ENCODE measurements at places on chromosomes 1 and 21.

DNA sequence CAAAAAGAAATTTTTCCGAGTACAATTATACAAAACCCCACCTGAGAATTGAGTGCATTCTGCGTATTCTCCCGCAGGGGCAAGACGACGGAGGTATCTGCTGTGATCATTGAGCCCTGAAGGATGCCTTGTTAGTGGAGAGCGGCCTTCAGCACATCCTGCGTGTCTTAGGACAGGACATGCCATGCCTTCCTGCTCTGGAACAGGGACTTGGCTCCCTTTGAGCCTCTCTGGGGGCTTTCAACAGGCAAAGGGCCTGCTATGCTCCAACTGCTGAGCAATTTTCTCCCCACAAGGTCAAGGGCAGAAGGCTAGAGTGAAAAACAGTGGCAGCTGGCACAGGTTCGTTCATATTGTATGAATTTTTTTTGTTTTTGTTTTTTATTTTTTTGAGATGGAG lies 52.4 kb downstream of the TOR1AIP2 start:
- DNase-seq = no peak

DNA sequence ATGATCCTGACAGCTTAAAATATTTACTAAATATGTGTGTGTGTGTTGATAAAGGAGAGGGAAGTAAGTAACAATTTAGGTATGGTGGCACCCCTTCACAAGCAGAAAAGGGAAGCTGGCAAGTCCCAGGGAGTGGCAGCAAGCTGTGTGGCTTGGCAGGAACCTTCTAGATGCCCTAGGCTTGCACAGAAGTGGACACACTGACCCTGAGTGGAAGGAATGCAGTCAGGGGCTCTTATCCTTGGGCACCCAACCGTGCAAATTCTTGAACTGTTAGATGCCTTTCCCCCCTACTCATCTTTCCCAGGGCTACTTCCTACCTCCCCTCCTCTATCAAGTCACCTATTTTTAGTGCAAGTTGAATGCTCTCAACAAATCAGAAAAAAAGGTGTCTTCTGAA lies 18.9 kb downstream of the ACP6 start:
- DNase-seq = no peak

- no peak for DNase-seq
Measured at GRCh38 chr1:209277662-209278061, 305.9 kb upstream of the CAMK1G start.

DNA sequence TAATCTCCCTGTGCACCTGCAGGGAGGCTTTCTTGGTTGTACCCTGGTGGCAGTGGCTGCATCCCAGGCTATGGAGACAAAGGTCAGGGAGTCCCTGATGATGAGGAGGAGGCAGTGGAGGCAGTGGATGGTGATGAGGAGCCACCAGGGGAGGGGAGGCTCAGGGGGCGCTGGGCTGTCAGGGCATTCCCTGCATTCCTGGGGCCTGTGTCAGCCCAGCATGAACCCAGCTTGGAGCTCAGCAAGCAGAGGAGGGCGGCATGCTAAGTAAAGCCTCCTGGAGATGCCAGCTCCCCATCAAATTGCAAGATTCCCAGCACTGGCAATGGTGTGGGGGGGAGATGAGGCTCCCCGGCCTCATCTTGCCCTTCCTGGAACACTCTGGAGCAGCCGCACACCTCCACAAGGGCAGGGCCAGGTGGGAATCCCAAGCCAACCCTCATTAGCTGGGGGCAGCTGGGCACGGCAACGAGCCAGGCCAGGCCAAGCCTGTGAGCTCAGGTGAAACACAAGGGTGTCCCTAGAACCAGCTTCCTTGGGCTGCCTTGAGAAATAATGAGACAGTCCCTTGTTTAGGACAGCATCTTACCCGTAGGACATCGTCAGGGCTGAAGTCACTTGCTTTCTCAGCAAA lies 469.5 kb downstream of the MATN1 start:
- DNase-seq = no peak

GRCh38 chr1:94416901-94417727 lies 1.1 kb upstream of the ABCD3 start:
- no peak for DNase-seq

DNA sequence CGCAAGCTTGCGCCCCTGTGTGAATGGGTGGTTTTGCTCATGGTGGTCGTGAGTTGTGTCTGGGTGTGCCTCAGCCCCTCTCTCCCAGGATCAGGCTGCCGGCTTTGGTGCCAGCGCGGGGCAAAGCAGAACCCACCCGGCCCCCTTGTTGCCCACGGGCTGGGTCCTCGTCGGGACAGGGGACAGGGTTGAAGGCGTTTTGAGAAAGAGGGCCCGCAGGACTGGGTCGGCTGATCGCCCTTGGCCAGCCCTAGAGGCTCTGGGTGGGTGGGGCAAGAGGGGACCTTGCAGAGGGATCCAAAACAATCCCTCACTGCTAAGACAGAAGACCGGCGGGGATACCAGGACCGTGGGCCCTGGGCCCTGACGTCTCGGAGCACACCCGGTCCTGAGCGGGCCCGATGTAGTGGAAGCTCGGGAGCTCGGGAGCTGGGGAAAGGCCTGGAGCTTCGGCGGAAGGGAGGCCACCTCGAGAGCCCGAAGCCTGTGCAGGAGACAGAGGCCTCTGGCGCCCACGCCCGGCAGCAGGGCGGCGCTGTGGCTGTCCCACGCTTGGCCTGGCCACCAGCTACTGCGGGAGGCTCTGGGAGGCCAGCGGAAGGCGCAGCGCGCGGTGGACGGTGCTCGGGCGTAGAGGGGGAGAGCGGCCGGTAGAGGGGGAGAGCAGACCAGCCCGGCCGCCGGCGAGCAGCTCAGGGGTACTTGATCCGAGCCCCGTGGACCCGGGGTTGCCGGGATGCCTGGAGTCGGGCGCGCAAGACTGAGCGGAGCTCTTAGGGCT lies 2.8 kb upstream of the ZNF678 start:
- DNase-seq = no peak

DNA sequence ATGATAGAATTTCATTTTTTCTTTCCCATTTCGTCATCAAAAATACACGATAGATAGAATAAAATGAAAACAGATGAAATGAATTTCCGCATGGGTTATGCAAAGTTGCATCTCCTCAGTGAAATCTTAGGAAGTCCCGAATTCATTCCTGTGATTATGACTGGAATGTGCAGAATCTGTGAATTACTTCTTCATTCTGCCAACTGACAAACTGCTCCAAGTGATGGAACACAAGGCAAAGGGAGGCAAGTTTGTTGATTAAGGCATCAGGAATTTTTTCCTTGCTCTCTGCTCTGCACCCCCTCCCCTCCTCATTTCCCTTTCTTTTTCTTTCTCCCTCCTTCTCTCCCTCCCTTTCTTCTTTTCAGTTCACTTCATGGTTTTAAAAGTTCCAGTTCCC lies 37.0 kb upstream of the ADGRL4 start:
- DNase-seq = no peak

GRCh38 chr1:155320661-155321617 lies at the start of gene RUSC1:
RUSC1 (plus strand) TSS chr1:155320894; CDS start chr1:155321774, 880 bp downstream.
- no peak for DNase-seq

DNA sequence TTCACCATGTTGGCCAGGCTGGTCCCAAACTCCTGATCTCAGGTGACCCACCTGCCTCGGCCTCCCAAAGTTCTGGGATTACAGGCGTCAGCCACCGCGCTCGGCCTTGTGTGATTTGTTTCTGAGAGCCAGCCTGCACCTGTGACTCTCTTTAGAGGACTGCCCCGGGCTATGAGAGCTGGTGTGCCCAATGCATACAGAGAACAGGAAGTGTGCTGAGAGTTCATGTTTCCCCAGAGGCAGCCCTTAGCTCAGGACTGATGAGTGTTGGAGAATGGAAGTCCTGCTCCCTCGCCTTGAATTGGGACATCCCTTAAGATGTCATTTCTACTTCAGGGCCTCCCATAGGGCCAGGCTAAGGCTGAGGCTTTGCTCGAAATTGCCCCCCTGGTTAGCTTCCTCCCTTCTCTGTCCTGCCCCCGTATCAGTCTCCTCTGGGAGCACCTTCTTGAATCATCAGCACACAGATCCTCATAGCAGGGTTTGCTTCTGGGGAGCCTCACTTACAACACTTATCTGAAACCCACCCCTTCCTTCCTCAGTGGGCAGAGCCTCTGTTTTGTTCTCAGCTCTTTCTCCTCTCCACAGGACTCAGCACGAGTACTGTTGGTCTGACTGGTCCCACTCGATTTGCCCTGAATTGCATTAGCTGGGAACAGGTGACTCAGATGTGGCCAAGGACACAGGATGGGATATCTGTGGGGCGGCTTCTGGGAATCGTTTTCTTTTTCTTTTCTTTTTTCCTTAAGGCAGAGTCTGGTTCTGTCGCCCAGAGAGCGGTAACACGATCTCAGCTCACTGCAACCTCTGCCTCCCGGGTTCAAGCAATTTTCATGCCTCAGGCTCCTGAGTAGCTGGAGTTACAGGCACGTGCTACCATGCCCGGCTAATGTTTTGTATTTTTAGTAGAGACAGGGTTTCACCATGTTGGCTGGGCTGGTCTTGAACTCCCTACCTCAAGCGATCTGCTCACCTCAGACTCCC lies 80.1 kb downstream of the UBIAD1 start:
- DNase-seq = no peak

DNA sequence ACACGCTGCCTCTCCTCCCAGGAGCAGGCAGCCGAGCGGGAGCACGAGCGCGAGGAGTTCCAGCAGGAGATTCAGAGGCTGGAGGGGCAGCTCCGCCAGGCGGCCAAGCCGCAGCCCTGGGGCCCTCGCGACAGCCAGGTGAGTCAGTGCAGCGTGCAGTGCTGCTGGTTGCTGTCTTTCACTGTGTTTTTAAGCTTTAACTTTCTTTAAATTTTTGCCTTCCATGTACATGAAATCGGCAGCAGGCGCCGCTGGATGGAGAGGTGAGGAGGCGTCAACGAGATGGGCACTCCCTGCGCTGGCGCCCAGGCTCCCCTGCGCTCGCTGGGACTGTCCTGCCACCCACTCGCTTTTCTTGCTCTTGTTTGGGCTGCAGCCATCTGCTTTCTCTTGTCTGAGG lies 60.7 kb upstream of the DIP2A start:
- no peak for DNase-seq

DNA sequence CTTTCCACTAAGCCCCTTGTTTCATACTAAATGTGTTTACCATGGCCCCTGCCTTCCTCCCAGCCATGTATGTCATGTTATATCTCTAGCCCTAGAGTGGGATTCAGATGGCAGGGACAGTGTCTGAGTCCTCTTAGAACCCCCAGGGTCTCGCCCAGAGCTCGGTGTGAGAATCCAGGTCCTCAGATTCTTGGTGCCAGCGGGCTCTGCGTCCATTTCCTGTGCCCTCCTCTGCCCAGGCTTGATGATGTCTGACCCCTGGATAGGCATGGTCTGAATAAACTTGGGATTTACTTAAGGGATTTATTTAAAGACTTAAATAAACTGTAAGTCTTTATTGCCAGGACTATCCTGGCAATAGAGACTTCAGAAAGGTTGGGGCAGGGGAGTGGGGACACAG lies 6.2 kb upstream of the KISS1 start:
- no peak for DNase-seq

DNA sequence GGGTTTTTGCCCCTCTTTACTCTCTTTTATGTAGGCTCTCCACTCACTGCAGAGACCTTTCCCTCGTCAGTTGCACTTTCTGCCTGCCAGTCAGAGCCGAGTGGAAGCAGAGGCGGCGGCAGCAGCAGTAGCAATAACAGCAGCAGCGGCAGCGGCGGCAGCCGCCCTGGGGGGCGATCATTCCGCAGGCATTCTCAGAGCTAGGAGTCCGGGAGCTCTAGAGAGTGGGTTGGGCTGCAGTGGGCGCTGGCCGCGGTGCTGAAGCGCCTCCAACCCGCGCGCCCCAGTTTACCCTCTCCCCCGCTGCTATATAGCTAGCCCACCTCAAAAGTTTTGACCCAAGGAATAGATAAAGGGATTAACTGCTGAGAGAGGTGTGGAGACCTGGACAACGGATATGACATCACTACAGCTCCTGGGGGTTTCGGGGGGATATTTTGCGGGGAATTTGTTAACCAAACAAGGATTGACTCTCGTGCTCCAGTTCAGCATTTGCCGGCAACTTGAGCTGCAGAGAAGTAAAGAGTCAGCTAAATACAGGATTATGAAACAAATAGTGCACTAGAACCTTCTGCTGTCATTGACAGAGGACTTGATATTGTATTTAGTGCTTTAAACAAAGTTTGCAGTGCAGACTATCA lies at the start of gene OLFM3:
Gene OLFM3 (minus strand): TSS at position 102 of the 641 bp plus-strand sequence.
- DNase-seq = peak; percentile 64

DNA sequence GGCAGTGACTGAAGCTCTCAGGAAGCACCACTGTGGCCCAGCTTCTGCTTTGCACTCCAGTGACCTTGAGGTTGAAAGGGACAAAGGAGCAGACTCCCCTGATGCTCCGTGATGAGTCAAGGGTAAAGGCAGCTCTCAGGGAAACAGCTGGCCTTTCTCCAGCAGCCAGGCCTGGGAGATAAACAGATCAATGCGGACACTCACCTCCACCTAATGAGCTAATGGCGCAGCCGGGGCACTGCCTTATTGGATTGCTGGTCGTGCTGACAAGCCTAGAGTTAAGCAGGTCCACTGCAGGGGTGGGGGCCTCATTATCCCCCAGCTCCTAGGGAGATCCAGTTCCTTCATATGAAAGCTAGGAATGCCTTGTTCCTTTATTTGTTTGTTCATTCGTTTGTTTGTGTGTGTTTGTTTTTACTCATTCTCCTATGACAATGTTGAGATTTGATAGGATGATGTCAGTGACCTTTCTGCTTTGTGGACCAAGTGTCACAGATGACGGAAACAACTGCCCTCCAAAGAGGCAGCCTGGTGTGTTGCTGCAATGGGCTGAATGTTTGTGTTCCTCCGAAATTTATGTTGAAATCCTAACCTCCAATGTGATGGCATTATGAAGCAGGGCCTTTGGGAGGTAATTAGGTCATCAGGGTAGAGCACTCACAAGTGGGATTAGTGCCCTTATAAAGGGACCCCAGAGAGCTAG lies 141.4 kb upstream of the BEND5 start:
- DNase-seq = no peak

GRCh38 chr1:41558761-41559171 lies 74.3 kb upstream of the EDN2 start:
- peak; percentile 92 for DNase-seq

DNA sequence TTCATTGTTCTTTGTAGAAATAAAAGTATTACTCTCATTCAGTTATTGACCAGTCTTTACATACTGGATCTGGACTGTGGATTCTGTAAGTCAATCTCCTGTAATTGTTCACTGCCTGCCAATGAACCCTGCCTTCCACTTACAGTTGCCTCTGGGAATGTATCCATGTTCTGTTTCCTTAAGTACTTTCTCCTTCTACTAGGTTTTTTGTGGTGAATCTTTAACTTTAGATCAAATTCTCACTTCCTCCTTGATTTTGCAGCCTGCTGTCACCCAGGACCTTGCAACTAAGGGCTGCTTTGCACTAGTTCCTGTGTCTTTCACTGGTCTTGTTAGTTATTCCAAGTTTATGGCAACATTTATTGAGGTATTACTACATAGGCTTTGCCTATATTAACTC lies 28.2 kb upstream of the ANKRD13C start:
- DNase-seq = no peak

All from NCI-H446 (cell line).